ENCODE measurements at places on chromosomes 5 and 9.

DNA sequence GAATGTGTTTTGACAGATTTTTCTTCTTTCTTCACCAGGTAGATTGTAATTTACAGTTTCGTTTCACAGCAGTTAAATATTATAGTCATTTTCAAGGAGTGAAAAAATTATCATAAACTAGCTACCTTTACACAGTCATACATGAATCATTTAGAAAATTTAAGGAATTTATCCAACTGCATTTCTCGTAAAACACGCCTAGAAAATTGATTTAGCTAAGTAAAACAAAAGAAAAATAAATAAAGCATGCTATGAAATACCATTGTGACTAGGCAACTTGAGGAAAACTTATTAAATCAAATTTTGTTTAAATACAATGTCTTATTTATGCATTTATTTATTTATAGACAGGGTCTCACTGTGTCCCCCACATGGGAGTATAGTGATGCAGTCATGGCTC lies 109.9 kb upstream of the EMB start:
- no peak for DNase-seq

GRCh38 chr9:35771075-35771433 lies 17.0 kb upstream of the MSMP start:
- DNase-seq: peak; percentile 53

DNA sequence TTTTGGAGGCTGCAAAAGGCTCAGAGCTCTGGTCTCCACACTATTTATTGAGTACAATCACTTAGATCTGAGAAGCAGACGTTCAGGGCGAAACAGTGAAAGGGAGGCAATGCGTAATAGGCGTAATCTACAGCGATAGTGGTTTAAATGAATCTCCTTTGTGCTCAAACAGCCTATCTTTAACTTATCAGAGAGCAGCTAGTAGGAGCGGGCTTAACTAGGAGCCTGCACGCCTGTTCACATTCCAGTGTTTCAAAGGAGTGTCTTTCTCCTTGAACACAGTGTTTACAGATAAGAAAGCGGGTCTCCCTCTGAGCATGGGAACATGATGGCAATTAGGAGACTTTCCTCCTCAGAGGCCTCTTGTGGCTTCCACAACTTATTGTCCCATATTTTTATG lies 49.4 kb downstream of the AP3B1 start:
- DNase-seq: no peak

DNA sequence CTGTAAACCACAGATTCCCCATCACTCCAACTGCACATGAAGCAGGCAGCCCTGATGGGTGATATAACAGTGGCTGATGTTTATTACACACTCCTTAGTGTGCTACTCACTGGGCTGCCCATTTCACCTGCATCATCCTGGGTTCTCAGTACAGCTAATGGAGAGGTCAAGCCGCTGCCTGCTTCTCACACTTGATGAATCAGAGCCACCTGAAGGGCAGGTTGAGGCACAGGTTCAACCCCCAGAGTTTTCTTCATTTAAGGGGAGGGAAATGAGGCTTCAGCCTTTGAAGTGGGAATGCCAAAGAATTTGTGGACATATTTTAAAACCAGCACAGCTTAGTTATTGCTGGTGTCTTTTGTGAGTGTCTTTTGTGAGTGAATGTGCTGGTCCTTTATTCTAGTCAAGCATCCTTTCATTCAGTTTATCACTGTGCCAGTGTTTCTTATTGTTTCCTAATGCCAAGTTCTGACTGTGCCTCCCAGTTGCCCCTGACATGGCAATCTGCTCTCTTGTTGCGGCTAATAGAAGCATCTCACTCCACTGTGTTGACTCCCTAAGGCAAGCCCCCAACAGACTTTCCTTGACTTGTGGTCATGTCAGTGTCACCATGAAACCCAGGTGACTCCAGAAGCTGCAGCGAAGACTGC lies 109.2 kb downstream of the FBXL7 start:
- no peak for DNase-seq

- DNase-seq: no peak
Observed at GRCh38 chr9:134204991-134205578, 40.7 kb upstream of the RNU6ATAC start.

DNA sequence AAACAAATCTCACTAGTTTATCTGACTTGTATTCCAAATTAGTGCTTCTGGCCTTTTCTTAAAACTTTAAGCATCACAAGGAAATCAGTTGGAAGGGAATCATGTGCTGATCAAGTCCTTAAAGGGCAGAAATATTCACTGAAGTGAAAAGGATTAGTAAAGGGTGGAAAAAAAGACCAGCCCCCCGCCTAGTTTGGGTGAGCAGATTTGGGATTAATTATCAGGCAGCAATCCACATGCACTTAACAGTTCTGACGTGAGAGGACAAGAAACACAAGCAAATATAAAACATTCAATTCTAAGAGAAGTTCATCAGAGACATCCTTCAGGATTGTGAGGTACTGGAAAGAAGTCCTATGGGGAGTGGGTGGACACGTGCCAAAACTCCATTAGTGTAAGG lies at the start of gene TYRP1:
TSS of gene TYRP1 (plus strand) at position 245 of the 400 bp plus-strand sequence. CDS start 612 bp downstream, outside the sequence.
- DNase-seq: no peak

GRCh38 chr5:33287242-33287641 lies 153.5 kb upstream of the TARS1 start:
- no peak for DNase-seq

DNA sequence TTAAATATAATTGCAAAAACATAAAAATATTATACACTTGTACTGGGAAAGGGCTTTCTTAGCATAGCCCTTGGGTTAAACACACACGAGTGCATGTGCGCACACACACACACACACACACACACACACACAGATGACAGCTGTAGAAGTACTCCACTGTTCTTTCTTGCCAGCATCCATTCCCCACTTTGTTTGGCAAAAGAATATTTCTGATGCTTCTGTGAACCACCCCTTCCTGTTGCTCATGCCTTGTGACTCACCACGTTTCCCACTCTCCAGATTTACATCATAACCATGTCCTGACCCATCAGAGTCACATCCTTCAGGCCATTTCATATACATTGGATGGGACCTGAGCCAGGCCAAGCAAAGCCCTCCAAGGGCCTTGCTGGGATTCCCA lies 280.1 kb downstream of the DNAH5 start:
- no peak for DNase-seq

DNA sequence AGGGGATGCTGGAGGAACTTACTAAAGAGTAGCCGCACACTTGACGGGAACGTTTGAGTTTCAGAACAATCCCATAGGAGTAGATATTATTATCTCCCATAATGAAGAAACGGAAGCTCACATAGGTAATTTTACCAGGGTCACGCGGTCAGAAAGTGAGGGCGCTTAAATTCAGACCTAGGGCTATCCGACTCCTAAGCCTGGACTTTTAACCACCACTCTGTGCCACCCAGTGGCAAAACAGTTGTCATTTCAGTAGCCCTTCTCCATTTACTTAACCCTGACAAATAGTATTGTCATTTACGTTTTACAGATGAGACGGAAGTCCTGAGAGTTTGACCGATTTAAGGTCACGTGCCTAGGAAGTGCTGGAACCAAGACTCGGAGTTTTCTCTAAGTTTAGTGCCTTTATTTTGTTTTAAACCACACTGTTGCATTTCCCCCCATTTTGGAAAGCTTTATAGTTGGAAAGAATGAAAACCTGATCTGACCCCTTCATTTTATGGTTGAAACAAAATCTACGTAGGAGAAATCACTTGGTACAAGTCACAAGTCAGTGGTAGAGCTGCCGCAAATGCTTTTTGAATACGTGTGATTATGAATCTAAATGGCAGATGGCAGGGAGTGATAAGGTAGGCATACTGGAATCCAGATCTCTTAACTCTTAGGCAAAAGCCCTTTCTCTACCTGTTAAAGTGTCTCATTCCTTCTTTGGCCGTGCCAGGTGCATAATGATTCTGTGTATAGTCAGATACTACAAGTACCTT lies 650 bp downstream of the MRRF start:
- DNase-seq: no peak

DNA sequence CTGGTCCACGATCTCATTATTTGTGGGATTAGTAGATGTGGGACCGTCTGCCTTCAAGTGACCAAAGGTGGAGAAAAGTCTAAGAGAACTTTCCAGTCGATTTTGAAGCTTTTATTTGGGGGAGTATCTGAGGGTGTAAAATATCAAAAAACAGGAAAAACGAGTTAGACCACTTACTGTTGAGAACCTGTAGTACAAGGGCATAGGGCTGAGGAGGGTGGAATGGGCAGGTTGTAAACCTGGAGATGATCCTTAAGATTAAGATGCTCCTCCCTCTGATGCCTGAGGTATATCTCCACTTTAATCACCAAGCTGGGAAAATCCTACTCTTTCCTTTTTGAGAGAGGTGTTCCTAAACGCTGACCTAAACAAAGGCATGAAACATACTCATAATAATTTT lies 32.0 kb upstream of the GTF2H2C start:
- DNase-seq: no peak

GRCh38 chr5:149036970-149037369 lies 25.9 kb downstream of the SH3TC2 start:
- no peak for DNase-seq
